Midbrain (tissue), 1 donor: ENCODE measurements at places on chromosomes 2 and 18.
A peak's percentile ranks its signal among the peaks of the same experiment; 100 is the strongest.

DNA sequence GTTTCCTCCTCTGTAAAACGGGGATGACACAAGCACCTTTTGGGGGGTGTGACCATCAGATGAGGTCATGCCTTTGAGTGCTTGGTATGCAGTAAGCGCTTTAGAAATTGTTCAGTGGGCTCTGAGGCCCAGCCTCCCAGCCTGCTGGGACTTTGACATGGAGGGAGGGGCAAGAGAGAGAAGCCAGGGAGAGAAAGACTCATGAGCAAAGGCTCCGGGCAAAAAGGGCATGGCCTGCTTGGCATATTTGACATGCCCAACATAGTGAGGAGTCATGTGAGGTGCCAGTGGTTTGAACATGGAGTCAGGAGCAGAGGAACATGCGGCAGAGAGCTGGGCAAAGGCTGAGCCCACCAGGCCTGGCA, 14.0 kb downstream of the TNS1 start:
- DNase-seq = no peak

- no peak for DNase-seq
Observed at GRCh38 chr18:65124633-65125032, 626.2 kb upstream of the CDH7 start.

GRCh38 chr2:132416723-132417395, at the start of gene GPR39:
TSS of gene GPR39 (plus strand) at chr2:132416805.
- no peak for DNase-seq

GRCh38 chr2:26640331-26640745, 828 bp downstream of the CIB4 start:
- DNase-seq = no peak

DNA sequence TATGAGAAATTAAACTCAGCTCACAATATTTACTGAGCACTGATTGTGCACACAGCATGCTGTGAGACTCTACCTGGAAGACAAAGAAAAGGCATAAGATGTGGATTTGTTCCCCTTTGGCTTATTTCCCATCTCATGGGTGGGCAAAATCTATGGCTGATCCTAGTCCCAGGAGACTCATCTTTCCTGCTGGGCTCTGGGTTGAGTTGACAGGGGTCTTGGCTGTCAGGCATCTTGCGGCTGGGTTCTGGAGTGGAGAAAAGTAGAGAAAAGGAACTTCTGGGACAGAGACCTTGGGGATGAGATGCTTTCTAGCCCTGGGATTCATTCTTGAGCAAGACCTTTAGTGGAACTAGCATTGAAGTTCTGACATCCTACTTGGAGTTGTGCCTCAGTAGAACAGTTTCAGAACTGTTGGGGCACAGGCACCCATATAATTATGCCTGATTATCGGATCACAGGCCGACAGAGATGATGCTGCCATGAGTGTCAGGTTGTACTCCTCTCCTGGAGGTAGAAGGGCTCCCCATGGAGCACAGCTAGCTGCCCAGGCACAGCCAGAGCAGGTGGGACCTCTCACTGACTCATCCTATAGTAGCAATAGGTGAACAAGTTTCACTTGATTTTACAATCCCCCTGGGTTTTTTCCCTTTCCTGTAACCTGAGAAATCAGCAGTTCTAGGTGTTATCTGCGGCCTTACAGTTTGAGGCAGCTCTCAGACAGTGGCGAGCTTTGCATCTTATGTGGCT, 260.9 kb downstream of the CYRIA start:
- DNase-seq = no peak

DNA sequence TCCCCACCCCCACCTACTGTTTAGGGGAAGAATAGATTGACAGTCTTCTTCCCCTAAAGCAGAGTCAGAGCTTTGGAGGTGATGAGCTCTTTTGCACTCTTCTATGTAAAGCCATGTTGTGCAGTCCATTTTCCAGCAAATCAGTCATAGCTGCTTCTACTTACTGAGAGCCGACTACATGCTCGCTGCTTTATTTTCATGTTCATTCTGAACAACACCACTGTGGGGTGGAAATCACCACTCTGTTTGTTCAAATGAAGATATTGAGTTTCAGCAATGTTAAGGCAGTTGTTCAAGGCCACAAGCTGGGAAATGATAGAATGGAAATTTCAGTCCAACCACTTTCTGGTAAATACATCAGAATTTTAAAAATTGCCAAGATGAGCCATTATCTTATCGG, 88.3 kb downstream of the INSIG2 start:
- DNase-seq = no peak

- DNase-seq = no peak
Observed at GRCh38 chr2:222941510-222942032, 80.7 kb downstream of the ACSL3 start.

GRCh38 chr18:74299746-74300145, 8.0 kb upstream of the CYB5A start:
- no peak for DNase-seq

DNA sequence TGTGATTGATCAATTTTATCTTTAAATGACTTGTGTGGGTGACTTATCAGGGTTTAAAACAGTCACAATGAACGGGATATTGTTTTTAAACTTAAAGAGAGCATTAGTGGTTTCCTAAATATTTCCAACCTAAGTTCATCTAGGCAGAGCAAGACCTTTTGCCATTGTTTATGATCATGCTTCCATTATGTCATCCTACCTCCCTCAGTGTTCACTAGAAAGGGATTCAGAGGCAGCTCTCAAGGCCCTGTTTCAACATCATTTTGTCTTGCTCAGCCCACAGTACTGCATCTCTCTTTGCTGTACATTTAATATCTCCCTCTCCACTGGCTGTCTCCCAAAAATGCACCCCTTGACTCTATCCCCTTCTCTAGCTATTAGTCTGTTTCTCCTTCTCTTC, 21.5 kb upstream of the PELI1 start:
- no peak for DNase-seq

GRCh38 chr2:46806526-46806925, 109.1 kb downstream of the MCFD2 start:
- DNase-seq = no peak

DNA sequence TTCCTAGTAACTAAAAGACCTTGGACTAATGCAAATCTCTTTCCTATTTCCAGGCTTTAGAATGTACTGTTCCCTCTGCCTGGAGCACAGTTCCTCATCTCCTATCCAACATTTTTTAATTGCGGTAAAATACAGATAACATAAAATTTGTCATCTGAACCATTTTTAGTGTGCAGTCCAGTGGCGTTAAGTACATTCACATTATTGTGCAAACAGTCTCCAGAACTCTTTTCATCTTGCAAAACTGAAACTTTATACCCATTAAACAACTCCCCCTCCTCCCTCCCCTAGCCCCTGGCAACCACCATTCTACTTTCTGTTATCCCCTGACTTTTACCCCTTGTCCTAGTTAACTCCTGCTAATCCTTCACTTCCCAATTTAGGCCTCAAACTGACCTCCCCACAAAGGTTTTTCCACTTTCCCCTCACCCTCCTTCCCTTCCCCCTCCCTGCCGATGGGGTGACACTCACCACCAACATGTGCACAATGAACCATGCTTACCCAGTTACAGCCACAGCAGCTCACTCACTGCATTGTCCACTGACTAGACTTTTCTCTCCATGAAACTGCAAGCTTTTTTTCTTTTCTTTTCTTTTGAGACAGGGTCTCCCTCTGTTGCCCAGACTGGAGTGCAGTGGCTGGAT, 54.8 kb downstream of the KIAA2012 start:
- no peak for DNase-seq

- DNase-seq = peak; percentile 47
Observed at GRCh38 chr2:236352761-236353593, 88.8 kb upstream of the ASB18 start.

DNA sequence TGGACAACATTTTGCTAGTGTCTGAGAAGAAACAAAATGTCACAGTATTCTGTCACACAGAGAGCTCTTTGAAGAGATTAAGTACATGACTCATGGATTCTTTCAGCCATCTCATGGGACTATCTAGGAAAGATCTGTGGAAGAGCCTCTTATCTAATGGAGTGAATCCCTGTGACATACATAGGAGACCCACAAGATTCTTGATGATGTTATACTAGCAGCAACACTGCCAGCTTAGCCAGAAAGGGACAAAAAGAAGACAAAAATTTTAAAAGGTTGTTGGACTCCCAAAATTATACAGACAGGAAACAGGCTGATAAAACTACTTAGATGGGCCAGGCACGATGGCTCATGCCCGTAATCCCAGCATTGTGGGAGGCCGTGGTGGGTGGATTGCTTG, 143.3 kb upstream of the MGAT5 start:
- no peak for DNase-seq

DNA sequence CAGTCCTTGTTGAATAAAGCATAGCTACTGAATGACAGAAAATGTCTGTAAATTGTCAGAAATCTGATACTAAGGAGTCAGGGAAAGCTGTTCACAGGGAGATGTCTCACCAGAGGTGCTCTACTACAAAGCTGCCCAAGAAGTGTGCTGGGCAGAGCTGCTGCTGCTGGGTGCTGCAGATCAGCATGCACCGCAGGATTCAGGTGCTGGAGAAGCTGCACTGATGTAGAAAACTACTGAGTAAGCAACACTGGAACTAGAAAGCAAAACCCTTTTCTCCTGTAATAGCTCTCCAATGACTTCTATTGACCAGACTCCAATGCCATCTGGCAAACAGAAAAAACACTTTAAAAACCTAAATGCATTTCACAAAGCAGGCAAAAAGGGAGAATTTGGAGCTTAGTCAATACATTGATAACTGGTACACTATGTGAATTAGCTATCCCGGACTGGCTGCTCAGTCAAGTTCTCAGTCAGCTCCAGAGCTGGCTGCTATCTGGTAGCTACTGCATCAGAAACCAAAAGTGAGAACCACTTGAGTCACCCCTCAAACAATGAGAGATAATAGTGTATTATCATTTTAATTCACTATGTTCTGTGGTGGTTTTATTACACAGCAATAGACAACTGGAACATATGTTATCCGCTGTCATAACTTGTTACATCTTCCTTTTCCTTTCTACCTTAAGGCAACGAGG, 493.1 kb downstream of the CPS1 start:
- DNase-seq = no peak

DNA sequence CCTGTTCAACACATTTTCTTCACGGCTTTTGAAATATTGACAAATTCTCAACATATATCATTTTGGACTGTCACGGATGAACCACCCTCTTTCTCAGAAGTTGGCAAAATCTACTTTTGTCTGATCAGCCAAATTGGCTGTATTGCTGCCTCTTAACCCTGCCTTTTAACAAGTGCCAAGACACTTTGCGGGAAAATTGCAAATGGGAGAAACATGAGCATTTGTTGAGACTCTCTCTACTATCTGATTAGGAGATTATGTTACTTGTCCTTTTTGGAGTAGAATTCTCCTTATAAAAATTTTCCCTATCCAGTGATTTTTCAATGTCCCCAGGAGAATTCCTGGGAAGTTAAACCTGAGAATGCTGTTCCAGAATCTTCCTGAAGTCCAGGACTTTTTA, 256.2 kb upstream of the ZSWIM2 start:
- no peak for DNase-seq

- no peak for DNase-seq
Observed at GRCh38 chr2:31831585-31831984, 179.2 kb downstream of the MEMO1 start.

DNA sequence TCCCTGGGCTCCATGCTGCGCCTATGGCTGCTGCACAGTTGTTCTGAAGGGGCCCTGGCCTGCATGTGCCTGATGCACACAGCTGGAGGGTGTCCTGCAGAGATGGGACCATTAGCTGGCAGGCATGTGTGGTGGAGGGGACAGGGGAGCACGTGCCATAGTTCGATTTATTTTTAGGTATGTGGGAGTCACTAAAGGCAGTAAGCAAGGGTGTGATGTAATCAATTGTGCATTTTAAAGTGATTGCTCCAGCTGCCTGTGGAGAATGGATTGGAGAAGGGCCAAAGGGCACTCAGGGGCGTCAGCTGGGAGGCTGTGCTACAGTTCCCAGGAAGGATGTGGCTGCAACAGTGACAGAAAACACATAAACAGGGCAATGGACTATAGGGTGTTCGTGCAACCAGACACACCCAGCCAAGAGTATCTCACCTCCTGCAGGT, 205.1 kb downstream of the ARL4C start:
- DNase-seq = no peak

DNA sequence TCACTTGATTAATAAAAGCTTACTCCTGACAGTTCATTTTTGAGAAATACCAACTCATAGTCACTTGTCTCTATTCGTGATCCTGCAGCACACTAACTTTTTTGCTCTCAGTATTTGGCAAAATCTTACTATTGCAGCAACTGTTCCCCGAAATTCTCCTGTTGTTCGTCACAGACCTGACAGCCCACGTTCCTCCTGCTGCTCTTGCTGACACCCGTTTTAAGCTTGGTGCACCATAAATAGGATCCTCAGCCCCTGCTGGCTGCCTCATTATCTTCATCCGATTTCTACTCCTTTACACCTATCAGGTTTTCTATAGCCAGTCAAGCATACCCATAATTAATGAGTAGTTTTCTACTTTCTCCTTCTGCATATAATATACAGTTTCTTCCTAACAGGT, 368.8 kb downstream of the PLCL1 start:
- DNase-seq = no peak

DNA sequence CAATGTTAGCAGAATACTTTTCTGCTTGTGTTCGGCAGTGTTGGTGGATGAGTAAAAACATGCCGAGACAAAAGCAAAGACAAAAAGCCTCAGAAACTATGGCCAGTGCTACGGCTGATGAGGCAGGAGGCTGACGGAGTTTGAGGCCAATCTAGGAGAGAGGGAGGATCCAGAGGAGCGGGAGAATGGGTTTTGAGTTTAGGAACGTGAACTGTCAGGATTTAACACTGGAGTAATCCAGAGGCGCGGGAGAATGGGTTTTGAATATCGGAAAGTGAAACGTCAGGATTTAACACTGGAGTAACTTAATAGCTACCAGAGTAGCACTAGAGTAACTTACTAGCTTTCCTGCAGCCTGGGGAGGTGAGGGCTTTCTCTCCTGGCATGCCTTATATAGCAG, 37.4 kb downstream of the LYPD6B start:
- no peak for DNase-seq

GRCh38 chr18:60534538-60534937, 162.0 kb upstream of the MC4R start:
- DNase-seq = no peak

GRCh38 chr18:3603421-3604234, 153.7 kb downstream of the TGIF1 start:
- DNase-seq = peak; percentile 56

- DNase-seq = no peak
Observed at GRCh38 chr2:224776795-224777558, 60.8 kb upstream of the CCDC195 start.

DNA sequence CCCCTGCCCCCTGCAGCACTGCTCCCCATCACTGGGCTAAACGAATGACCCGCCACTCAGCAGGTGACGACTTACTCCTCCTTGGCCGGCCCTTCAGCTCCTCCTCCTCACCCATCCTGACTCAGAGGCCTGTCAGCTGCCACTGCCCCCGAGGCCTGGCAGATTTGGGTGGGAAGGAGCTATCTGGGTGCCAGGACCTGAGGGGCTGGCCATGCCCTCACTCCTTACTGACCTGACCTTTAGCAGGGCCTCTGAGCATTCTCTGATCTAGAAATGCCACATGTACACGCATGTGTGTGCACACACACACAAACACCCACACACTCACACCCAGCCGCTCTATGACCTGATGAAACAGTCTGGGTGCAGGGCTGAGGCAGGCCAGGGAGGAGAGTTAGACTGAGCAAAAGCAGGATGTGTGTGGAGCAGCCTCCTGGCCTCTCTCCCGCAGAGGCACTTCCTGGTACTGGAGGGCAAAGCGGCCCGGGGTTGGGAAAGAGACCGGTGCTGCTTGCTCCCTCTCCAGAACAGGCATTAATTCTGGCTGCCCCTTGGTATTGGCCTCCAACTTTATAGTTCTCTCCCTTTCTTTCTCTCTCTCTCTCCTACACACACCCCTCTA, 68.0 kb downstream of the ZFP36L2 start:
- DNase-seq = no peak
